H1 (cell line): ENCODE measurements at places on chromosomes 11 and 22. TPM values are rescaled to one million over a fixed set of nuclear protein-coding genes. Genes with fewer than 3 reads are reported as not detected.

The MYOD1 gene
- not detected in 2 replicates for total RNA-seq

The TMEM45B gene
- not detected in 2 replicates for total RNA-seq

The INS gene
- not detected in 2 replicates for total RNA-seq

The TRIM3 gene
- 14.3 and 15.7 TPM in 2 replicates for total RNA-seq

DNA sequence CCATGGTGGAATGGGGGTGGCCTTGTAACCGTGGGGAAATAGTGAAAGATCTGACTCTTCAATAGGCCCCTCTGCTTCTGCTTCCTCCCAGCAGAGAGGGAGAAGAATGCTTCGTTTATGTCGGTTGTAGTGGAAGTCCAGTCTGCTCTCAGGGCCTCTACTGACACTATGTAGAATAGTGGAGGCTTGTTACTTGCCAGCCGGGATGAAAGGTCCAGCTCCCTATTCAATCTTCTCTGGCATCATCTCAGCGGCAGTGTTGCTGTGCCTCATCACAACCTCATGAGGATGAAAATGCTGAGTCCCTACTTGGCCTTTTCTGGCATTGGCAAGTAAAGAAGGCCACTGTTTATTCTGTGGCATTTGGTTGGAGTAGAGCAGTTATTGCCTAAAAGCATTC lies 820.9 kb upstream of the TENM4 start:
- no peak for DNase-seq
